Activated T-helper 2 cell treated with anti-CD3 and anti-CD28 coated beads, Interferon-gamma antibody, Interleukin-2, Interleukin-4, amounts not matched to agents 10 μg/mL and 5 μg/mL and 100 μg/mL, durations not matched to agents 14 hours and 24 hours and 36 hours (primary cell): ENCODE measurements at places on chromosomes 16 and 17. TPM values are rescaled to one million over a fixed set of nuclear protein-coding genes. Genes with fewer than 3 reads are reported as not detected.

MT4 gene
- not detected in 2 replicates for total RNA-seq

MPG gene
- 77.7 and 78.6 TPM in 2 replicates for total RNA-seq

GRCh38 chr16:87114832-87115231 is 202.4 kb downstream of the C16orf95 start:
- no peak for DNase-seq

PRR15L gene
- not detected in 2 replicates for total RNA-seq

TBC1D3C gene
- total RNA-seq: not detected in 2 replicates

LHX1 gene
- total RNA-seq: 0.23 and 0.37 TPM in 2 replicates

ZNF750 gene
- total RNA-seq: not detected in 2 replicates

DNA sequence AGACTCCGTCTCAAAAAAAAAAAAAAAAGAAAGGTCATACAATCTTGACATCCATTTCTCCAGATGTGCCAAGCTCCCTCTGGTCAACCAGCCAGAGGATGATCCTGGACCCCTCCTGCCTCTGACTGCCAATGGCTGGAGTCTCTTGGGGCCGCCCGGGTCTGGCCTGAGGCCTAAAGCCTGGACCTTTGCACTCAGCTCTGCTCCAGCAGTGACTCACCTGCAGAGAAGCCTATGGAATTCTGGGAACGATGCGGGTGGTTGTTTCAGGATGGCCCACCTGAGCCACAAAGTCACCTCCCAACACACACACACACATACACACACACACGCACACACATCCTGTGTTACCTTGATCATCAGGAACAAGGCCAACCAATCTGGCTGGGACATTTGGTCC is 64.0 kb upstream of the DNAH17 start:
- no peak for DNase-seq

GRCh38 chr17:39951924-39952679 is 10.7 kb upstream of the GSDMA start:
- DNase-seq: no peak

DOC2A gene
- 0.87 and 1.2 TPM in 2 replicates for total RNA-seq

GRCh38 chr16:974611-975261 is 4.0 kb upstream of the LMF1 start:
- DNase-seq: no peak

TBC1D28 gene
- total RNA-seq: not detected in 2 replicates

GRCh38 chr16:59899940-59900339 is 1165.8 kb upstream of the GOT2 start:
- DNase-seq: no peak

TNP2 gene
- not detected in 2 replicates for total RNA-seq

- DNase-seq: no peak
Measured at GRCh38 chr17:72970797-72971196, 121.7 kb downstream of the SLC39A11 start.

- DNase-seq: no peak
Measured at GRCh38 chr16:53768593-53768992, 64.6 kb downstream of the FTO start.

DNA sequence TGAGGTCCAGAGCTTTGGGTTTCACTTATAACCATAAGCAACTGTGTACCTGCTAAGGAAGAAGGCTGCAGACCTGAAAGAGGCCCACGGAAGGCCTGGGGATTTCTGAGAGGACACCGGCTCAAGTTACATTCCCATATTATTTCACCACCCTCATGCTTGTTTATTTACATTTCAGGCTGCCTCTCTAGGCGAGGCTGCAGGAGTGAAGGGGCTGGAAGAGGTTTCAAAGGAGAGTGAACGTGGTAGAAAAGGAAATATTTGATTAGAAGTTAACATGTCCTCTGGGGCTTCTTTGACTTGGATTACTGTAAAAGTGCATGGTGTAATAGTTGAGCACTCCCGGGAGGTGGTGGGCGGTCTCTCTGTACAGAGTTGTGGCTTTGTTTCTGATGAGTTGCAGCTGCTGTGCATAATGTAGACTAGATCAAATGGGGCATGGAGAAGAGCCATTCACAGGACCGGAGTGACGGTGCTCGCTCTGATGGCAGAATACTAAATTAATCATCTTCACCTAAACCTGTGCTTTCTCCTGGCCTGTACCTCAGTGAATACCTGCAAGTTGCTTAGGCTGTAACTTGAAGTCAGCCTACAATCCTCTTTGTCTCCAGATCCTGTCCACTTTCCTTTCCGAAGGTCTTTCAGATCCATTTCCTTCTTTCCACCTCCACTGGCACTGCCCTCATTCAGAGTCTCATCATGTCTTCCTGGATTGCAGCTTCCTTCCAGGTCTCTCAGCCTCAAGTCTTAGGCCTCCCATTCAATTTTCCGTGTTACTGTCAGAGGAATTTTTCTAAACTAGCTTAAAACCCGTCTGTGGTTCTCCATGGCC is 1.9 kb upstream of the CPD start:
- no peak for DNase-seq

UBALD2 gene
- 204 and 212 TPM in 2 replicates for total RNA-seq

KRT27 gene
- not detected in 2 replicates for total RNA-seq
